ENCODE measurements at places on chromosomes 3 and 15.
A peak's percentile ranks its signal among the peaks of the same experiment; 100 is the strongest.

DNA sequence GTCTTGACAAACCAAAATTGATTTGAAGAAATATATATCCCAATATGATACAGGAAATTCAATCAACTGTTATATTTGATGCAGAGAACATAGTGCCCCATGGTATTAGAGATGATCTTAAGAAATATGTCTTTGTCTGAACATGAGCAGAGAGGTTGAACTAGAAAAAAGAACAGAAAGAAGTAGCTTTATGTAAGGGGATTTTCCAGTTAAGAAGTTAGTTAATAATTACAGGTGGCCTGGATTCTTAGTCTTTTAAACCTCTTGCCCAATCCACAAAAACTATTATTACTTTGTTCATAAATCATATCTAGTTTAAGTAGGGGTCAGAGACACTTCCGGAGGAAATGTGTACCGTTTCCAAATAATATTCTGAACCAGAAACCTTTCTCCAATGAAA is 1186.7 kb upstream of the EPHA6 start:
- DNase-seq, result no peak

- no peak for DNase-seq
Measured at GRCh38 chr3:127071597-127072001, 88.7 kb downstream of the PLXNA1 start.

- no peak for DNase-seq
Measured at GRCh38 chr15:86629409-86630356, 550.0 kb downstream of the AGBL1 start.

DNA sequence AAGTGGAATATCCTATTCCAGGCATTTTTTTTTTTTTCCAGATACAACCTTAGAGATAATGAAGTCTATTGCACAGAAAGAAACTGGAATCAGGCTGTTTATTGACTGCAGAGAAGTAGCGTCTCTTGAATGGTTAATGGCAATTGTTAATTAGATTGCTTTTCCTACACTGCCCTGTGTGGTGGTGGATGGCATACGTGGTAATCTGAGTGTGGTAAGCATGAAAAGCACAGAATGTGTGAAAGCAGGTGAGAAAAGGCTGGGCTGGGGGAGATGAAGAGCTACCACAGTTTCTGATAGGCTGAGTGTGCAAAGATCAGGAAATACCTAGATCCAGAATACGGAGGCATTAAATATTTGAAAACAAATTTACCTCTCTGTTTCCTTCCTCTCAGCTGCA is 486.3 kb upstream of the TBL1XR1 start:
- DNase-seq, result no peak

- DNase-seq, result no peak
Measured at GRCh38 chr15:65783872-65784271, 8.2 kb downstream of the DENND4A start.

DNA sequence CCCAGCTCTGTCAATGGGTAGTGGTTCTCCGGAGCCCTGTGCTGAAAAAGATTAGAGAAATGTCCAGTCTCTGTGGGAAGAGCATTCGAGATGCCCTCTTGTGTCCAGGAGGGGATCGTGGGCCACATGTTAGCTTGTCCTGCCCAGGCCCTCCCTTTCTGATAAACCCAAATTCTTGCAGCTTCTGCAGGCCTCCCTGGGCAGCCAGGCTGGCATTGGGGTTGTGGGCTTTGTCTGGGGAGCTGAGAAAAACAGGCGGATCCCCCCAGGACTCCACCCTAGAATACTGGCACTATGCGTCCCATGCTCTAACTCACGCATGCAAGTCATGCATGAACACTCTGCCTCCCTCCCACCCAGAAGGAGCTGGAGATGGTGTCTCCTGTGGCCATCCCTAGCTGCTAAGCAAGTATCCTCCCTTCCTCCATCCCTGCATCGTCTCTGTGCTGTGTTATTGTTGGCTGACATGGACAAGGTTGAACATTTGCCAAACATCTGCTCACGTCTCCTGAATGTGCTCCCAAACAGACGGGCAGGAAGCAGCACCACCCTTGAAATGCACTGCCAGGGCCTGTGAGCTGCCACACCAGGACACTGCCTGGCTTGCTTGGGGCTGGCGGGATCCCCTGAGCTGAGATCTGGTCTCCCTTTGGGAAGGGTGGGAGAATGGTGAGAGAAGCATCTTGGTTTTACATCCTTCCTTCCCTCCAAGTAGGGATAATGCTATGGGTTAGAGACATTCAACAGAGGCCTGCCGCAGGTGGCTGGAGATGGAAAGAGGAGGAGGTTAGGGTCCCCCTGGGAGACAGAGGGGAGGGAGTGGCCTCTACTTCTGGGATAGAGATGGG is 26.5 kb downstream of the CFAP161 start:
- DNase-seq, result peak; percentile 53

- DNase-seq, result no peak
Measured at GRCh38 chr3:70854108-70854507, 541.7 kb upstream of the MDFIC2 start.

GRCh38 chr15:100052716-100053473 is 288.9 kb downstream of the ADAMTS17 start:
- no peak for DNase-seq

- DNase-seq, result no peak
Measured at GRCh38 chr3:71673486-71673885, 51.7 kb downstream of the EIF4E3 start.

DNA sequence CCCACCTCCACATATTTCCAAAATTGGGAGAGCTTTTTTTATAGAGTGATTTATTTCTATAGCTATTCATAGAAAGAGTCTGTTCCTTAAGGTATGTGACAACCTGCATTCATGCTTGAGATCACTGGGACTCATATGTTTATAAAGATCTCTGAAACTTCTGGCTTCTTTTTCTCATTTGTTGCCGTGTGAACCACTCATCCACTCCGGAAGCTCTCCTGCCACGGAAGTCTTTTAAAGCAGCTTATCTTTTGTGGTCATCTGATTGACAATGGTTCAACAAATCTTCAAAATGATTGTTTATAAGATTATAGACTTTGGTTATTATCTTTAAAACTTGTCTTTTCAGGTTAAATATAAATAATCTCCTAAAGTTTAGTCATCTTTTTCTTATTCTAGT is 260.5 kb downstream of the C3orf38 start:
- DNase-seq, result no peak

- no peak for DNase-seq
Measured at GRCh38 chr3:52533623-52534280, at the start of gene NT5DC2. NT5DC2 (minus strand) TSS chr3:52533857; CDS start chr3:52533737, 120 bp downstream.

- DNase-seq, result peak; percentile 75
Measured at GRCh38 chr15:60859996-60860494, 369.1 kb downstream of the RORA start.

DNA sequence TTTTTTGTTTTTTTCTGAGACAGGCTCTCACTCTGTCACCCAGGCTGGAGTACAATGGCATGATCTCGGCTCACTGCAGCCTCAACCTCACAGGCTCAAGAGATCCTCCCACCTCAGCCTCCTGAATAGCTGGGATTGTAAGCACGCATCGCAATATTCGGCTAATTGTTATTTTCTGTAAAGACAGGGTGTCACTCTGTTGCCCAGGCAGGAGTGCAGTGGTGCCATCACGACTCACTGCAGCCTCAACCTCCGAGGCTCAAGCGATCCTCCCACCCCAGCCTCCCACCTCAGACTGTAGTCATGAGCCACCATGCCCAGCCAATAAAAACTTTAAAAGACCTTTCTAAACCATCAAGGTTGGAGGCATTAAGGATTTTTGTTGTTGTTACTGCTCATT is 57.4 kb upstream of the TFRC start:
- no peak for DNase-seq

Data from GM04503 (cell line).